ENCODE measurements at places on chromosomes 16 and 17. TPM values are rescaled to one million over a fixed set of nuclear protein-coding genes. Genes with fewer than 3 reads are reported as not detected.

- peaks cover 27% of the 10 kb centered on the region for H3K4me1 ChIP-seq
- H3K4me3 ChIP-seq: peak overlapping the region; percentile 66
- H3K27ac ChIP-seq: peak overlapping the region; percentile 75
These were observed 9.1 kb downstream of the MNT start for GRCh38 chr17:2391597-2392251.

- peaks cover 4% of the 10 kb centered on the region for H3K4me1 ChIP-seq
- DNase-seq: no peak
- H3K27ac ChIP-seq: no peak overlapping the region
- H3K27me3 ChIP-seq: no peaks in the 10 kb centered on the region
- no peaks in the 10 kb centered on the region for H3K36me3 ChIP-seq
These were observed 24.8 kb downstream of the SNX11 start for GRCh38 chr17:48132385-48132784.

- H3K4me3 ChIP-seq: no peak overlapping the region
- no peak overlapping the region for H3K27ac ChIP-seq
- H3K4me1 ChIP-seq: no peaks in the 10 kb centered on the region
- DNase-seq: no peak
- no peaks in the 10 kb centered on the region for H3K27me3 ChIP-seq
These were observed 500.2 kb downstream of the CDH11 start for GRCh38 chr16:64621616-64622015.

GRCh38 chr17:1714980-1715802 is 5.0 kb upstream of the TLCD2 start:
- H3K27me3 ChIP-seq: no peaks in the 10 kb centered on the region
- H3K36me3 ChIP-seq: peaks cover 4% of the 10 kb centered on the region
- H3K4me1 ChIP-seq: peaks cover 49% of the 10 kb centered on the region
- H3K4me3 ChIP-seq: peak overlapping the region; percentile 78

- peaks cover 34% of the 10 kb centered on the region for H3K4me1 ChIP-seq
- DNase-seq: no peak
- H3K27ac ChIP-seq: peak overlapping the region; percentile 8
- no peak overlapping the region for H3K4me3 ChIP-seq
These were observed 2.3 kb downstream of the NAT9 start for GRCh38 chr17:74773871-74774286.

- no peaks in the 10 kb centered on the region for H3K27me3 ChIP-seq
- H3K27ac ChIP-seq: no peak overlapping the region
- H3K4me1 ChIP-seq: no peaks in the 10 kb centered on the region
These were observed 35.0 kb upstream of the MNT start for GRCh38 chr17:2435862-2436261.

- H3K4me3 ChIP-seq: no peak overlapping the region
- H3K27me3 ChIP-seq: no peaks in the 10 kb centered on the region
- no peaks in the 10 kb centered on the region for H3K4me1 ChIP-seq
- no peaks in the 10 kb centered on the region for H3K36me3 ChIP-seq
These were observed 173.3 kb downstream of the PMP22 start for GRCh38 chr17:15091825-15092224.

DNA sequence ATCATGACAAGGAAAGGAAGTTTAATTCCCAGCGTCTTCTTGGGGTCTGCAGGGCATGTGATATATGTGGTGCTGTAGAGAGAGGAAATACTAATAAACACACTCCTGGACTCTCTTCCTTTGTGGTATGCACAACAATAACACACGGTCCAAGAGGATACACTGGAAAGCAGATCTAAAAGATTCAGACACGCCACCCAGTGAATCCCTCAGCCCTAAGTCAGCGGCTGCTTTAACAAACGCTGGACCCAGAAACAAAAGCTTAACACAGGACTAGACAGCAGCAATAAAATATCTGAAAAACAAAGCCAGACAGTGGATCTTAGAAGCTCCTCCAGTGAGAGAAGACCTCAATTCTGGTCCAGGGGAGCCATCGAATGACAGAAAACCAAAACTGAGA is 13.1 kb downstream of the CFAP20 start:
- no peaks in the 10 kb centered on the region for H3K27me3 ChIP-seq
- H3K4me3 ChIP-seq: no peak overlapping the region
- H3K36me3 ChIP-seq: peaks cover 5% of the 10 kb centered on the region
- no peak overlapping the region for H3K27ac ChIP-seq
- H3K4me1 ChIP-seq: no peaks in the 10 kb centered on the region
- DNase-seq: no peak

GRCh38 chr16:21628121-21628726 is 24.2 kb downstream of the IGSF6 start:
- DNase-seq: no peak
- no peak overlapping the region for H3K4me3 ChIP-seq
- H3K4me1 ChIP-seq: no peaks in the 10 kb centered on the region
- no peaks in the 10 kb centered on the region for H3K27me3 ChIP-seq
- H3K27ac ChIP-seq: no peak overlapping the region
- no peaks in the 10 kb centered on the region for H3K36me3 ChIP-seq

DNA sequence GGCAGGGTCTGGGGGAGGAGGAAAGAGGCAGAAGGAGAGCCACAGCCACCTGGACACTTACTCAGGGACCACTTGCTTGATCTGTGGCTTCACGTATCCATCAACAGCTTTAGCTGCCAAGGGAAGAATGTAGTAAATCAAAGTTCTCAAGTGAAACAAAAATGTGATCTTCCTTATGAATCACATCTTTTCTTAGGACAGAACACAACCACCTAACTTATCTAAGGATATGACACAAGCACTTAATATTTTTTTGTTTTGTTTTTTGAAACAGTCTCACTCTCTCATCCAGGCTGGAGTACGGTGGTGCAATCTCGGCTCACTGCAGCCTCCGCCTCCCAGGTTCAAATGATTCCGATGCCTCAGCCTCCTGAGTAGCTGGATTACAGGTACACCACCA is 8.4 kb upstream of the GHDC start:
- H3K4me3 ChIP-seq: no peak overlapping the region
- no peak for DNase-seq
- H3K36me3 ChIP-seq: peaks cover 7% of the 10 kb centered on the region
- H3K27me3 ChIP-seq: no peaks in the 10 kb centered on the region

GRCh38 chr16:19102187-19102872 is 11.4 kb upstream of the ITPRIPL2 start:
- no peak for DNase-seq
- H3K27me3 ChIP-seq: no peaks in the 10 kb centered on the region
- no peaks in the 10 kb centered on the region for H3K36me3 ChIP-seq
- H3K27ac ChIP-seq: no peak overlapping the region
- H3K4me1 ChIP-seq: 0 out of 2 replicates have a peak, but pooled peaks cover under 1% of the 10 kb centered on the region

DNA sequence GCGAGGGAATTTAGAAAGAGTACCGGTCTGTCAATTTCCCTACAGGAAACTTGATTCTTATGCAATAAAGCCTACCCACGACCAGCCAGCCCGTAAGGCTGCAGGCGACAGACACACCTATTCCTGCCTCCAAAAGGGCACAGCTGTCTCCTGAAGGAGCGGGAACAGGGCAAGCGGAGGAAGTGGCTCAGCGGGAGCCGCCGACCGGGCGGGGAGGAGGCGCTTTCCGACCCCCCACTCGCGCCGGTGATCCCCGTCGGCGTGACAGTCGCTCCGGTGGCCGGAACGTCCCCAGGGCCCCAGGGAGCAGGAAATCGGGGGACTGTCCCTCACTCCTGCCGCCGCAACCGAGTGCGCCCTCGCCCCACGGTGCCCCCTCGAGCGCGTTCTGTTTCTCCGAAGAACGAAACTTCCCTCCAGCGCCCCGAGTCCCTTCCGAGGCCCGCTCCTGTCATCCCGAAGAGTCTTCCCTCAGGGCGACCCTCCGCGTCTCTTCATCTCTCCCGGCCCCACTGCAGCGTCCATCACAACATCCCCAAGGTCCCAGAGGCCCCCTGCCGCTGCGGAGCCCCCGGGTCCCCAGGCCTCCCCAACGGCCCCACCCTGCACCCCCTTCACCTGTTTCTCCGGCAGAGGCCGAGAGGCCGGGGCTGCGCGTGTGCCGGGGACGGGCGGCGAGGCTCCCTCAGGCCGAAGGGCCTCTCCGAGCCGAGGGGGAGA is 421 bp downstream of the STAT3 start:
- no peaks in the 10 kb centered on the region for H3K36me3 ChIP-seq
- H3K27me3 ChIP-seq: no peaks in the 10 kb centered on the region
- peaks cover 27% of the 10 kb centered on the region for H3K4me1 ChIP-seq
- DNase-seq: no peak
- H3K27ac ChIP-seq: peak overlapping the region; percentile 91

- H3K4me1 ChIP-seq: no peaks in the 10 kb centered on the region
- no peaks in the 10 kb centered on the region for H3K27me3 ChIP-seq
- DNase-seq: no peak
- no peak overlapping the region for H3K4me3 ChIP-seq
These were observed 41.8 kb downstream of the TANGO6 start for GRCh38 chr16:68884861-68885720.

- DNase-seq: no peak
- H3K36me3 ChIP-seq: no peaks in the 10 kb centered on the region
- no peaks in the 10 kb centered on the region for H3K4me1 ChIP-seq
- H3K27me3 ChIP-seq: no peaks in the 10 kb centered on the region
These were observed 25.2 kb upstream of the CFAP20 start for GRCh38 chr16:58154345-58154744.

DNA sequence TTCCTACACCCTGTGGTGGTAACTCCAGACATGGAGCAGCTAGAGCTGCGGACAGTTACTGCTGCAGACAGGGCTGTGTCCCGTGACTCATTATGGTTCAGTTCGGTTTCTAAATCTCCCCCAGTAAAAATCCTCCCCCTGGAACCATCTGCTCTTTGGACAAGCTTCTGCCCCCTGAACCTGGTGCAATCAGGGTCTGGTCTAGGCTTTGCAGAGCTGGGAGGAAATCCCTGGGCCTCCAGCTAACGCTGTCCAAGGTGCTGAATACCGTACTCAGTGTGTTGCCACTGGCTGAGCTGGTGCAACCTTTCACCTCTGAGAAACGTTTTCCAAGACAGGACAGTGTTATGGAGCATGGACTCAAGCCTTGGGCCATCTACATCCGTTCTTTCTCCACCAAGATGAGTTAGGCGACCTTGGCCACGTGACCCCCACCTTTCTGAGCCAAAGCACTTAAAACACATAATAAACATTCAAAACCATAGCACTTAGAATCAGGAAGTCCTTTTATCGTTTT is 142.0 kb downstream of the CPPED1 start:
- H3K4me1 ChIP-seq: no peaks in the 10 kb centered on the region
- no peaks in the 10 kb centered on the region for H3K27me3 ChIP-seq
- H3K36me3 ChIP-seq: no peaks in the 10 kb centered on the region
- H3K27ac ChIP-seq: no peak overlapping the region

- H3K4me3 ChIP-seq: no peak overlapping the region
- no peak for DNase-seq
- H3K36me3 ChIP-seq: no peaks in the 10 kb centered on the region
- H3K27ac ChIP-seq: no peak overlapping the region
- H3K4me1 ChIP-seq: no peaks in the 10 kb centered on the region
These were observed 908 bp upstream of the SNAI3 start for GRCh38 chr16:88687254-88687576.

GRCh38 chr17:75712446-75712845 is 8.8 kb upstream of the ITGB4 start:
- H3K36me3 ChIP-seq: no peaks in the 10 kb centered on the region
- H3K27me3 ChIP-seq: no peaks in the 10 kb centered on the region
- no peak overlapping the region for H3K4me3 ChIP-seq
- no peak for DNase-seq
- peaks cover 6% of the 10 kb centered on the region for H3K4me1 ChIP-seq
- H3K27ac ChIP-seq: no peak overlapping the region

DNA sequence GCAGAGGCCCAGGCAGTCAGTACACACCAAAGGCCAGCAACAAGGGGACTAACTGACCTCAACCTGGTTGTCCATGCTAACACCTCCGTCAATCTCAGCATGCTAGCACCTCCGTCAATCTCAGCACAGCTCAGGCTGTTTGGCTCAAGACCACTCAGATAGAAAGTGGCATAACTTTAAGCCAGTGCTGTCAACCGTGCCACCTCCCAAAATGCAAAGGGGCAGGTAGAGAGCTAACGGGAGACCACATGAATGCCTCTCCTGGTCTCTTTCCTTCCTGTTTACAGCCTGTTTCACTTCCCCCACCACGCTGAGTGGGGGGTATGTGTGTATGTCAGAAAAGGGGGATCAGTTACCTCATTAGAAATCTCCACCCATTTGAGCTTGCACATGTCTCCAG is 3.3 kb downstream of the UBTF start:
- no peak overlapping the region for H3K27ac ChIP-seq
- H3K4me3 ChIP-seq: no peak overlapping the region
- H3K4me1 ChIP-seq: peaks cover 12% of the 10 kb centered on the region
- peaks cover 8% of the 10 kb centered on the region for H3K36me3 ChIP-seq
- no peak for DNase-seq
- no peaks in the 10 kb centered on the region for H3K27me3 ChIP-seq

- H3K36me3 ChIP-seq: no peaks in the 10 kb centered on the region
- DNase-seq: no peak
These were observed 772 bp upstream of the KIF22 start for GRCh38 chr16:29789775-29790182.

DNA sequence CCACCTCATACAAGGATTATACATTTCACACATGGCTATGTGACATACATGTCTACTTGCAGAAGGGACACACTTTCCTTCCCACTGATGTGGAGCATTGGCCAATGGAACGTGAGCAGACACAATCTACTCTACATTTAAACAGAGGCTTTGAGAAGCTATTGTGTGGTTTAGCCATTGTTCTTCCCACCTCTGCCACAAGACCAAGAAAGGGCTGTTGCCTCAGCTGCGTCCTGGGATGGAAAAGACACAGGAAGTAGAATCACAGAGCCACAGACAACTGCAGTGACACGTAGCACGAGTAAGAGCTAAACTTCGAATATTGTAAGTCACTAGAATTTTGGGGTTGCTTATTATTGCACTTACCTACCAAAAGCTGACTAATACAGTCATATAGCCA is 33.3 kb downstream of the PRKCB start:
- DNase-seq: no peak
- H3K27me3 ChIP-seq: no peaks in the 10 kb centered on the region
- H3K27ac ChIP-seq: no peak overlapping the region
- no peaks in the 10 kb centered on the region for H3K4me1 ChIP-seq

DNA sequence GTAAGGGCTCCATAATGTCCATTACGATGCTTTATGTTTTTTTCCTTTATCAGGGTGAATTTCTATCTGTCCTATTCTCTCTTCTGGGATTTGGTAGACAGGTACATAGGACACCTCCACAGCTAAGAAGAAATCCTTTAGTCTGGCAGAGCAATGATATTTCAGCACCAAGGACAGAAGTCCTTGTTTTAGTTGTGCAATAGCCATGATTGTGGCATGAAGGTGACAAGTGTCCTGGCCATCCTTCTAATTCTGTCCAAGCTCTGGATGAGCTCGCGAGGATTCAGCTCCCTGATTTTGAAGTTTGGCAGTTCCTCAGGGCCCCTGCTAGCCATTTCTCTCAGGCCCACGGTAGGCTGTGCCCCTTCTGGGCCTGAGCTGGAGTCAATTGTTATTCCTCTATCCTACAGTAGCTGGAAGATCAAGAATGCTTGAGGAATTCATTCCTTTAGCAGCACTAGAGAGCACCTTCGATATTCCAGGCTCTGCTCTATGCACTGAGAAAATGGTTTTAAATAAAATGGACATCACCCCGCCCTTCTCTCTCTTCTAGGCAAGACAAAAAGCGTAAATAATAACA is 320.8 kb downstream of the XYLT1 start:
- no peaks in the 10 kb centered on the region for H3K27me3 ChIP-seq
- no peak for DNase-seq

Gene MRPS23
- total RNA-seq: 85.4 TPM

Gene TEKT5
- total RNA-seq: not detected

Gene CLEC10A
- total RNA-seq: not detected

Gene STAC2
- 0.08 TPM for total RNA-seq

Gene KCNH4
- total RNA-seq: 1.5 TPM

Gene MEOX1
- 0.21 TPM for total RNA-seq

Gene TNP2
- total RNA-seq: not detected

Gene MLYCD
- 2.2 TPM for total RNA-seq

Gene KRT27
- not detected for total RNA-seq

Gene NOD2
- not detected for total RNA-seq

Gene CA4
- 1.4 TPM for total RNA-seq

Measured in Panc1 (cell line).